ENCODE measurements at places on chromosomes 7 and 10.
A peak's percentile ranks its signal among the peaks of the same experiment; 100 is the strongest.

- no peak for DNase-seq
Observed at GRCh38 chr10:61835069-61835945, 66.2 kb upstream of the ARID5B start.

- DNase-seq = no peak
Observed at GRCh38 chr10:112614586-112614985, 167.6 kb downstream of the VTI1A start.

GRCh38 chr7:29599026-29599425, 35.4 kb downstream of the PRR15 start:
- DNase-seq = no peak

DNA sequence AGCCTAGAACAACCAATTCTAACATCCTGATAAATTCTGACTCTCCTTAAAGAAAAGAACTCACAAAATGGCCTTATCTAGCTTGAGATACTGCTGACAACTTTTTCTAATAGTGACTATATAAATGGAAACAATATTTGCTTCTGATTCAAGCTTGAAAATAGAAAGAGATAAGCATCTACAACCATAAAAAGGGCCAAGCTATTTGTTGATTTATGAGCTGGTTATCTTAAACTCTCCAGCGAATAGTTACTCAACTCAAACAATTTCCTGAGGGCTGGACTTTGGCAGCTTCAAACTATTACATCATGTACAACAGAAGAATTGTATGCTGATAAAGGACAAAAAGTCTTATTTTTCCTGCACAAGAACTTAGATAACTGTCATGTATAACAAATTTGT, 4.6 kb downstream of the USP54 start:
- peak; percentile 53 for DNase-seq

GRCh38 chr10:128314686-128315085, 188.5 kb upstream of the MKI67 start:
- no peak for DNase-seq

GRCh38 chr10:110651044-110651958, 7.2 kb downstream of the RBM20 start:
- DNase-seq = no peak

GRCh38 chr10:47179291-47179647, 120.7 kb upstream of the GDF10 start:
- DNase-seq = peak; percentile 17

DNA sequence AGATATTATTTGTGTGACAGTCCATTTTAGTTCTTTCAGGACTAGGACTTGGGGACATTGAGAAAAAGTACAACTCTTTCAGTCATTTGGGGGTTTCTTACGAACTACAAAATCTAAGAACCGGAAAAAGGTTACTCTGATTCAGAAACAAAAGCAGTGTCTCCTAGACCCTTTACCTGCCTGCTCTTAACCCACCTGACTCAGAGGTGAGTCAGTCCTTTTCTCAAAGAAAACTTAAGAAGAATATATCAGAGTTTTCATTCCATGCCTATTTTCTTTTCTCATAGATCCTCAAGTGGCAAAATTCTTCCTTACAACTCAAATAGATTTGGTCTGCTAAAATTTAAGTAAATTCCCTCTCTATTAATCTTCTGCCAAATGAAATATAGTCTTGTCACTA, 114.9 kb upstream of the PTN start:
- no peak for DNase-seq

DNA sequence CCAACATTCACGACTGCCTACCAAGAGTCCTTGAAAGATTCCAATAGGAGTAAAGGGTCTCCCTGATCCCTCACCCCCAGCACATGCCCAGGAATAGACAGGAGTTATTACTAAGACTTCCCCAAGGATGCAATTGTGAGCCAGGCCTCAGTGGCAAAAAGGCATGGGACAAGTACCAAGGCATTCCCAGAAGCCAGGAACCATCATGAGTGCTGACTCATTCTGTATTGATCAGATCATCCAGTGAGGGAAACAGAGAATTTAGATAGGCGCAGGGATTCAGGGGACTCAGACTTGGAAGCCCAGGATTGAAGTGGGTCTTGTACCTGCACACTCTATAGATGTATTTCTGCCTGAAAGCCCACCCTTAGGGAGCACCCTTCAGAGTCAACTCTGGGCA, 21.2 kb downstream of the MBL2 start:
- no peak for DNase-seq

GRCh38 chr10:118595064-118595420, 406 bp downstream of the PRLHR start:
- no peak for DNase-seq

- no peak for DNase-seq
Observed at GRCh38 chr10:104809288-104810090, 168.4 kb downstream of the SORCS3 start.

DNA sequence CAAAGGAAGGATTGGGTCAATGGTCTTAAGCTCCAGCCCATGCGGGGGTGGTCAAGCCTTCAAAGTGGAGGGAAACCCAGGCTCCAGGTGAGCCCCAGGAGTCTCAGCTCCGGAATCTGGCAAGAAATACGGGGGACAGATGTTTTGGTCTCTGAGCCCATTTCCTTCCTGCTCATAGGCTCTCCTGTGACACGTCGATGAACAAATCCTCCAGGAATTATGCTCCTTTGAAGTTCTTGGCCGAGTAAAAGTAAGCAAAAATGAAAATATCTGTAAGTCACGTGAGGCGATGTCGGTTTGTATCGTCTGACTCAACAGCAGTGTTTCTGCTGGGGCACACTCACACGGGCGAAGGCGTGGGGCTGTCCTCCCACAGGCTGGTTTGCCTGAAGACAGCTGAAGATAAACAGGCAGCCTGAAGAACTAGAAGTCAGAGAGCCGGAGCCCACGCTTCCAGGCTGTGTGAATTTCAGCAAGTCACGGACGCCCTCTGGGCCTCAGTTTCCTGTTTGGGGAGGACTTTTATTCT, 52.6 kb upstream of the SMNDC1 start:
- no peak for DNase-seq

DNA sequence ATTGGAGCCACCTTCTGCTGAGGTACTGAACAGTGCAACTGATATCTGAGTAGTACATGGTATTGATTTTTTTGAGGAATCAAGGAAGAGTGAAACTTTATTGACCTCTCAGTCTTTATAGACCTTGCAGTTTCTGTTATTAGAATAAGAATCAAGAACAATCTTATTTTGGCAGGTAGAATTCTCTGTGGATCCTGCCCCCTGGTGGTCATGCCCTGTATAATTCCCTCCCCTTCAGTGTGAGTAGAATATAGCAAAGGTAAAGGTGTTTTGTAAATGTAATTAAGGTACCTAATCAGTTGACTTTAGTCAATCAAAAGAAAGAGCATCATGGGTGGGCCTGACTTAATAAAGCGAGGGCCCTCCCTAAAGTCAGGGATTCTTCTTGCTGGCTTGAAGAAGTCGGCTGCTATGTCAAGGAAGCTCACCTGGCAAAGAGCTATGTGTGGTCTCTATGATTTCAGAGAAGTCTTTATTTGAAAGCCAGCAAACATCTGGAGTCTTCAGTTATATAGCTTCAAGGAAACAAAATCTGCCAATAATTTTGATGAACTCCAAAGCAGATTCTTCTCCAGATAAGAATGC, 142.8 kb downstream of the LSM5 start:
- peak; percentile 17 for DNase-seq

DNA sequence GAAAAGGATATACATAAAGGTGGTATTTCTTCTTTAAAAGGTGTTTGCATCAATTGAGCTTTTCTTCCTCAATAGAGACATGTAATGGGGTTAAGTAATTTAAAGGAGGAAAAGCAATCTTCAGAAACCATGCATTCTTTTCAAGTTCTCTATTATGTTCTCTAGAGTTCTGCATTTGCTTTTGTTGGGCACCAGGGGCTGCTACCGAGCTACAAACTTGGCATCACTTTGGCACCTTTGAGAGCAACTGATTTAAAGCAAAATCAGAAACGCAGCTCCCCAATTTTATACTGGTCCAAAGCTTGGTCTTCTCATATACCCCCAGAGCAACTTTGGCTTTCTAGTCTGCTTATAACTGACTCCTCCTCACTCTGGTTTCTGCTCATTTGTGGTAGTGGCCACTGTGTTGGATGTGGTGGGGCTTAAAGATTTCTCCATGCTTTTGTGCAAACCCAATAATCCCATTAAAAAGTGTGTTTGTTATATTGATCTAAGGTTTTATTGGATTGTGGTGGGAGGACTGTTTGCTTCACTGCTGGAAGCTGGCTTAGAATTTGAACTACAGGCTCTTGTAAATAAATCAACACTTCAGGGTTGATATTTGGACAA, 712.1 kb downstream of the PHTF2 start:
- peak; percentile 24 for DNase-seq

DNA sequence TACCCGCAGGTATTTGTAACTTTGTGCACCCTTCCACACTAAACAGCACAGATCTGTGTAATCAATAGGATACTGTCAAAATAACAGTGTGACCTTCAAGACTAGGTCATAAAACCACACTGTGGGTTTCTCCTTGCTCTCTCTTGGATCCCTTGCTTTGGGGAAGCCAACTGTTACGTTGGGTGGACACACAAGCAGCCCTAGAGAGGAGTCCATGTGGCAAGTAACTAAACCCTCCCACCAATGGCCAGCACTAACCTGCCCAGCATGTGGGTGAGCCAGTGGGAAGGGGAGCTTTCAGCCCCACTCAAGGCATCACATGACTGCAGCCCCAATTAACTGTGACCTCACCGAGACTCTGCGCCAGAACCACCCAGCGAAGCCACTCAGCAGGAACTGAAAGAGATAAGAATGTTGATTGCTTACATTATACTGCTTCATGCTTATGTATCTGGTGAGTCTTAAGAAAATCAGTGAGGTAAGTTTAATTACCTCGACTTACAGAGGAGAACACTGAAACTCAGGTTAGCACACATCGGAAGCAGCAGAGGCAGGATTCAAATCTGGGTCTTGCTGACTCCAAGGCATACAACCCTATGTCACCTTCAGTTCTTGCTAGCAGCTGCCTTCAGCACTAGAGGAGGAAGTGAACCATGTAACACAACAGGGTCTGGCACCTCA, 9.4 kb upstream of the ZC3HAV1 start:
- no peak for DNase-seq

DNA sequence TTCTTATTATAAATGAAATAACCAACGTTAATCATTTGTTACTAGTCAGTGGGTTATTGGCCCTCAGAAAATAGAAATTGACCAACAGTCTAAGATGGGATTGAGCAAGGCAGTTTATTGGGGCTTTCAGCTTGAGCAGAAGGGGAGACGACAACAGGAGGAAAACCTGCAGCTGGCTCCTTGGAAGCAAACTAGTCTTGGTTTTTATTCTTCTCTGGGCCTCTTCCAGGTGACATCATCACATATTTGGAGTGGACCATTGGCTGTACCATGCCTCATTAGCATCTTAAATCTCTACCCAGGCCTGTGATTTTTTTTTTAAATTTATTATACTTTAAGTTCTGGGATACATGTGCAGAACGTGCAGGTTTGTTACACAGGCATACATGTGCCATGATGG, 59.0 kb upstream of the CSTF2T start:
- DNase-seq = no peak

GRCh38 chr7:144109283-144109682, at the start of gene OR2A2:
Gene OR2A2 (plus strand): TSS chr7:144109583. CDS start chr7:144109583, 0 bp downstream.
- no peak for DNase-seq

DNA sequence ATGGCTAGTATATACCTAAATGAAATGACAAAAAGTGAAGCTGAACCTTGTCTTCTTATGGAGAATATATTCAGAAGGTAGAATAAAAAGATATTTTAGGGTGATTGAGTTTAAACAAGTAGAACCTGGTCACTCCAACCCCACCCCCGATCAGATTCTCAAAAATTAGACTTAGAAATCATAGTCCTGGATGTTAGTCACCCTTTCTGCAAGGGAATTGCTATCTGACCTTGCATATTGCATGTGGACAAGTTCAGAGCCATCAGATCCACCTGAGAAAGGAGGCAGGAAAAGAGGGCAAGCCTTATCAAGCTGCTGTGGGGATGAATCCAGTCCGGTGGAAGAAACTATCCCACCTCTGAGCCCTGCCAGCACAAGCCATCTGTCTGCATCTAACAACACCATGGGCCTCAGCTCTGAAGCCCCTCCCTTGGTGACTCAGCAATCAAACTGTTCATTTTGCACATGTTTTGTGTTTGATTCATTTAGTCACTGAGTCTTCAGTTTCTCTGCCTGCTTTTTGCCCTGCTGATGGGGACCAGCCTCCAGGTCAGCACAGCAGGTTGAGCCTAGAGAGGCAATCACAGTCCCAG, 727.3 kb downstream of the AUTS2 start:
- DNase-seq = no peak

DNA sequence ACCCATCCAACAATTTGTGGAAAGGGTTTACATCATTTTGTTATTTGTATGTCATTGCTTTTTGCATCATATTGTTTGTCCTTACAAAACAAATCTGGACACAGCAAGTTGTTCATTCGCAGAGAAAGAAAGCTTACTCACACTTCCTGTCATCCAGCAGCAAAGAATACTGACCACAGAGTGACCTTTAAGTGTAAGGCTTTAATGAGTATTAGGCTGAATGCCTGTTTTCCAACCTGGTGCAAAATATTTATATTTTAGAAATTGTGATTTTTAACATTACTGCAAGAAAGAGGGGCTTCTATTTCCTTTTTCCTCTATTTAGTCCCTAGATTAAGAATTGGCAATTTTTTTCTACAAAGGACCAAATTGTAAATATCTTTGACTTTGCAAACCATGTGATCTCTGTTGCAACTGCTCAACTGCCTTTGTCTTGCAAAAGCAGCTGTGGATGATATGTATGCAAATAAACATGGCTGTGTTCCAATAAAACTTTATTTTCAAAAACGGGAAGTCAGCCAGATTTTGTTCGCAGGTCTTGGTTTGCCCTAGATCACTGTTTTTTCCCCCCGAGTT, 27.8 kb upstream of the ITGB1 start:
- DNase-seq = no peak

- no peak for DNase-seq
Observed at GRCh38 chr7:50851451-50851850, 68.8 kb upstream of the GRB10 start.

DNA sequence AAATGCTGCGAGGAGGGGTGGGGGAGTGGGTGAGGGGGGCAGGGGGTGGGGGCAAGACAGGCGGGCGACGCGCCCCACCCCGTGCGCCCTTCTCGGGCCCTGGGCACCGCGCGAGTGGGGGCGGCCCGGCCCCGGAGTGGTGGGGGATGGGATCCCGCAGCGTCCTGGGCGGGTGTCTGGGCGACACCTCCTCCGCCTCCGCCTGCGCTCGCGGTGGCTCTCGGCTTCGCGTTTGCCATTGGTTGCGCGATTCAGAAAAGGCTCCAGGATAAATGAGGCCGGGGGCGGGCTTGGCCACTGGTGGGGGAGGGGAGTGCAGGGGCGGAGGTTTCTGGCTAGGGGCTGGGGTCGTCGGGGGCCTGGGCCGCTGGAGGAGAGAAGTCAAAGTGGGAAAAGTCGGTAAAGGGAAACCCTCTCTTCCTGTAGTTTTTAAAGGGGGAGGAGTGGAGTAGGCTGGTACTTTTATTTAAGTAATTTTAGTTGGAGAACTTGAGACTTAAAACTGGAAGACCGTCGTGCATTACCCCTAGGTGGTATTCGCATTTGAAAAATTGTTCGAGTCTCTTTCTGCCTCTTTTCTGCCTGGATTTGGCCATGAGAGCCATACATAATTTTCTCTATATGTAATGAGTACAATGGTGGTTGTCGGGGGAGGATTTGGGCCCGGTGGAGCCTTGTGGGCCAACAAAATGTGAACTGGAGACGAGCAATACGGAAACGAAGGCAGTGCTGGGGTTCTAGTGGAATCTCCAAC, 992 bp upstream of the IGF2BP3 start:
- DNase-seq = no peak

GRCh38 chr7:138006106-138006505, 4.2 kb upstream of the CREB3L2 start:
- DNase-seq = no peak

Data from hematopoietic multipotent progenitor cell (in vitro differentiated cells).